ENCODE measurements at places on chromosomes 5 and 9.

DNA sequence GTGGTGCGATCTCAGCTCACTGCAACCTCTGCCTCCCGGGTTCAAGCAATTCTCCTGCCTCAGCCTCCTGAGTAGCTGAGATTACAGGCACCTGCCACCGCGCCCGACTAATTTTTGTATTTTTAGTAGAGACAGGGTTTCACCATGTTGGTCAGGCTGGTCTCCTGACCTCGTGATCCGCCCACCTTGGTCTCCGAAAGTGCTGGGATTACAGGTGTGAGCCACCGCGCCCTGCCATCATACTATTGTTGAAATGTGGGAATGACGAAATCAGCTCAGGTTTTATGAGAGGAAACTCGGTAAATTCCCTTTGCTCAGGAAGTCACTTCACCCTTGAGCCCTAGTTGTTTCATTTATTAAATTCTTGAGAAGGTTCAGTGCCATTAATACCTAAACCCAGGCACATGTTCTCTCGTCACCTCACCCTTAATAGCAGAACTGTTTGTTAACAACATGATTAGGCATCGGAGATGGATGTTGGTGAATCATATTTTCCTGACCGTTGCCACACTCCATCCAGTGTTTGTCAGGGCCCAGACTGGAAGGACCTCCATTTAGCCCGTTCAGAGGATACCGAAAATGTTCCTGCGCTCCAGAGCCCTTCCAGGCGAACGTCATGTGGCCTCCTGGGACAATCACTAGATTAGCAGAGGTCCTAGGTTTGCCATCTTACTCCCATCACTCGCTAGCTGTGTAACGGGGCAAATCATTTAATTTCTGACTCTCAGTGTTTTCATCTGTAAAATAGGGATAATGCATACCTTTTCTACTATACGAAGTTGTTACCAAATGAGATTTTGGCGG is 20.0 kb upstream of the CREBRF start:
- DNase-seq, result no peak

GRCh38 chr5:11531811-11532555 is 372.3 kb downstream of the CTNND2 start:
- DNase-seq, result no peak

DNA sequence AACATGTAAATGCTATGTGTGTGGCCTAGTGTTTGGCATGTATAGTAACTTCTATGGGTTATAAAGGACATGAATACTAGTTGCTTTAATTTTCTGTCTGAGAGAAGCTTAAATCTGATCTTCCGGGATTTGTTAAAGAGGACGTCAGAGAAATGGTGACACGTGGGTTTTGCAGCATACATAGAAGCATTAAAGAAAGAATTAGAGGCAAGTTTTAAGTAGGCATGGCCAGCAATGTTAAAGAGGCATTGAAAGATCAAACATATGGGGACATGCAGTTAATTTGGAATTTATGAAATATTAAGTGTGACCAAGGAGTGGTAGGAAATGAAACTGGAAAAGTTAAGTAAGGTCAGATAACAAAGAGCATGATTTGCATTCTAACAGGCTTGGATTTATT is 311.4 kb upstream of the RIOK2 start:
- DNase-seq, result no peak

GRCh38 chr9:121774715-121775613 is 123.5 kb downstream of the DAB2IP start:
- DNase-seq, result no peak

DNA sequence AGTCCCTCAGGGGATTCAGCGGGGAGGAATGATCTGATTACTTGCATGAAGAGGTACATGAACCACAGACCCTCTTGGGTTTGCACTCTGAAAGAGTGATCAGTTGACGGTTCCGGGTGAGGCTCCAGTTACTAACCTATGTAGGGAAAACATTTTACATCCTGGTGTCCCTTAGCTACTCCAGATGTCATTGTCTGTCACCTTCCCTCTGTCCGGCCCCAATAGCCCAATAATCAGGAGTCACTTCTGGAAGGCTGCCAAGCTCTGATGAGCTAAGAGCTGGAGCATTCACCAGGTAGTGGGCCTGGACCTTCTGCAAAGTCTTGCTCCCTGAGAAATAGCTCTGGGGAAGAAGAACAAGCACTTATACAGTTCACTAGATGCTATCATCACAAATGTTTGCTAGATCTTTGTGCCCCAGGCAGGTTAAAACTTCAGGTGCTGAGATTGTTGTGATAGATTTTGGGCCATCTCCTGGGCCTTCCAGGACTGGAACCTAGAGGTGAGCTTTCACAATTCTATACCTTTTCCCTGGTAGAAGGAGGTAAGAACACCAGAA is 64.5 kb downstream of the ENTREP1 start:
- DNase-seq, result no peak
